ENCODE measurements at places on chromosomes 7 and 10.

- DNase-seq: no peak
These were observed 151.3 kb upstream of the KMT2E start for GRCh38 chr7:104862719-104863118.

DNA sequence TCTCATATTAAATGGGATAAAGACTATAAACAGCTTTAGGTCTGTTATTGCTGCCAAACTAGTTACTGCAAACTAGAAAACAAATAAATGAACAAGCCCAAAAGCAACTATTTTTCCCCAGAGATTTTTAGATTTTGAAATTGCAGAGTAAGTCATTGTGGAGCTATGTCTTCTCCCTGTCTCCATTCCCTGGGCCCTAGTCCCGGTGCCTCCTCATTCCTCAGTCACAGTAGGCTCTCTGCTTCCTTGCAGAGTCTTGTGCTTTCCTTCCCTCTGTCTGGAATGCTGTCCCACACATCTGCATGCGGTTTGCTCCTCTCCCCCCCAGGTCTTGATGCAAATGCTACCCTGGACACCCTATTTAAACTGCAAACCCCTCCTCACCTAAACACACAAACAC is 4.0 kb downstream of the PNLIPRP3 start:
- no peak for DNase-seq

GRCh38 chr7:2259480-2259879 is 17.5 kb downstream of the NUDT1 start:
- DNase-seq: no peak

GRCh38 chr7:108097703-108098102 is 32.5 kb downstream of the LAMB4 start:
- DNase-seq: no peak

- DNase-seq: no peak
These were observed 81.1 kb upstream of the GTF2IRD1 start for GRCh38 chr7:74372511-74373111.

DNA sequence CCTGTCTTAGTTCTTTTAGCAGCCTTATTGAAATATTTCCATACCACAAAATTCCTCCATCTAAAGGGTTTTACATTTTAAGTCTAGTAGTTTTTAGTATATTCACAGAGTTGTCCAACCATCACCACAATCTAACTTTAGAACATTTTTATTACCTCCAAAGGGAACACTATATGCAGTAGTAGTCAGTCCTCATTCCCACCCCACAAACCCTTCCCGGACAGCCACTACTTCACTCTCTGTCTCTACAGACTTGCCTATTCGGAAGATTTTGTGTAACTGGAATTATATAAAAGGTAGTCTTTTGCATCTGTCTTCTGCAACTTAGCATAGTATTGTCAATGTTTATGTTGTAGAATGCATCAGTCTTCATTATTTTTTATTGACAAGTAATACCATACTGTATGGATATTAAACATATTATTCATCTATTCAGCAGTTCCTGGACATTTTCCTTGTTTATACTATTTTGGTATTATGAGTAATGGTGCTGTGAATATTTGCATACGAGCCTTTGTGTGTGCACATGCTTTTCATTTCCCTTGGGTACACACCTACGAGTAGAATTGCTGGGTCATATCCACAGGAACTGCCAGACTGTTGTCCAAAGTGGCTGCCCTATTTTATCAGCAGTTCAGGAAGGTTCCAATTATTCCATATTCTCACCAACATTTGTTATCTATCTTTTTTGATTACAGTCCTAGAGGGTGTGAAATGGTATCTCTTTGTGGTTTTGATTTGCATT is 60.9 kb upstream of the LANCL2 start:
- DNase-seq: no peak

- DNase-seq: no peak
These were observed 130.0 kb downstream of the FAM53B start for GRCh38 chr10:124614003-124614659.

DNA sequence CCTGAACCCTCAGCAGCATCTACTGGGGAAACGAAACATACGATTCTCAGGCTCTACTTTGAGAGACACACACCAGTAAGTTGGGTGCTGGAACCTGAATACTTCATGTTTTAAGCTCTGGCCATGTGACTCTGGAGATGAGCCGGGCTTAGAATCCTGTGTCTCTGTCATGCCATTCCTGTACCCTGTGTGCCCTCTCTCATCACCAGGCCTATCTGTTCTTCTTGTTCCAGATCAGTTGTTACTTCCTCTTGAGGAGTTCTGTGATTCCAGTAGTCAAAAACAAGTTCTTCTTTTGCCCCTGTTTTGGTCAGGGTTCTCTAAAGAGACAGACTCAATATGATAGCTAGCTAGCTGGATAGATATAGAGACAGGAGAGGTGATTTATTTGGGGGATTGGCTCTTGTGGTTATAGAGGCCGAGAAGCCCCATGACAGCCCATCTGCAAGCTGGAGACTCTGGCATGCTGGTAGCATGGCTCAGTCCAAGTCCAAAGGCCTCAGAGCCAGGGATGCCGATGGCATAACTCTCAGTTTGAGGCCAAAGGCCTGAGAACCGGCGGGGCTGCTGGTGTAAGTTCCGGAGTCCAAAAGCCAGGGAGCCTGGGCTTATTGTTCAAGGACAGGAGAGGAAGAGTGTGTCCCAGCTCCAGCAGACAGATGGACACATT is 54.3 kb downstream of the CHN2 start:
- DNase-seq: no peak

DNA sequence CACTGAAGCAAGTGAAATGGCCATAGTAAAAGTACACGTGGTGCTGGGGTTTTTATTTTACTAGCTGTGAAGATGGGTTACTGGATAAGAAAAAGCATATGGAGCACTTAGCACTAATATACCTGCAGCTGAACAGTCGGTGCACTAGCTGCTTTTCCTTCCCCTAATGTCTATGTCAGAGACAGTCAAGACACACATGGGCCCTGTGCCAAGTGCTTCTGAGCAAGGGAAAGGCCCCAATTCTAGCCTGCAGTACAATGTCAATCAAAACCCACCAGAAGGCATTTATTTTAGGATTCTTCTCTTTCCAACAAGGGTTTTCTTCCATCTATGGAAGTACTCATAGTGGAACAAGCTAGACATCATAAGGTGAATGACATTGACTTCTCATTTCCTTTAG is 716.7 kb downstream of the CCSER2 start:
- DNase-seq: no peak

Data from activated gamma-delta T cell treated with anti-CD3 and anti-CD28 coated beads, Interleukin-2, amount 50 U/mL, for 16 hours (primary cell).